ENCODE measurements at places on chromosomes 11 and 22.

GRCh38 chr11:27354359-27354965, 8.6 kb downstream of the CCDC34 start:
- DNase-seq = no peak

DNA sequence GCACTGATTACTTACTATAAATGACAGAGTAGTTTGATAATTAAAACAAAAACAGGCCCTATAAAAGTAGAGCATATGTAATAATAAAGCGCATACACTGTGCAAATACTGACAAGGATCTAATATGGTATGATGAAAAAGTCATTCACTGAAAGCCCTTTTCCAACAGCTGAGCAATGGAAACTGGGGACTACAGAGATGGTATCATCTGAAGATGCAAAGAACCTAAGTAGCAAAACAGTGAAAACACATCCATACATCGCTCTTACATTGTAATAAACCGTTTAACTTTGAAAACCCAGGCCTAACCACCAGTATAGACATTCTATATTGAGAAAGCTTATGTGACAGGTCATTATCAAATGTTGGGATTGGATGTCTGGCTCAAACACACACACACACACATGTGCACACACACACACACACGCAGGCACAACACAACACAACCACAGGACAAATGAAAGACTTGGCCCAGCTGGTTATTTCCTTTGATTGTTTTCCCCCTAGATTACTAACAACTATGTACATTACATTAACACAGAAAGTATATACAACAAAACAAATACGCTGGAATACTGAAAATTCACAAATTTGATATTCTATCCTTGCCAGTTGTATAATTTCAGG, 119.5 kb downstream of the APOL5 start:
- DNase-seq = no peak

DNA sequence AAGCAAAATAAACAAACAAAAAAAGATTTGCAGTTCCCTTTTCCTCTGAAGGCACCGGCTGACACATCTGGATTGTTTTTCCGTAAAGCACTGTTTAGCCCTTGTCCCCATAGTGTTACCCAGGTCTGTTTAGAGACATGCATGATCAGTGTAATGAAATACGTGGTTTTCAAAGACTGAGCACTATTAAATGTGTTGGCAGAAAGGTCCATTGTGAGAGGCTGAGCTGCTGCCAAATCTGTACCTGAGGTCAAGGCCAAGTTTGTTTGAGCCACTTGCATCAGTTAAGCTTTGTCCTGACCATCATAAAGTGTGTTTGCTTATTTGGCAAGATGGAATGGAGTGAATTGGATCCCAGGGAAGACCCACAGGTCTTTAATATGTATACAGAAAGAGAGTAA, 26.3 kb downstream of the CTR9 start:
- DNase-seq = no peak

DNA sequence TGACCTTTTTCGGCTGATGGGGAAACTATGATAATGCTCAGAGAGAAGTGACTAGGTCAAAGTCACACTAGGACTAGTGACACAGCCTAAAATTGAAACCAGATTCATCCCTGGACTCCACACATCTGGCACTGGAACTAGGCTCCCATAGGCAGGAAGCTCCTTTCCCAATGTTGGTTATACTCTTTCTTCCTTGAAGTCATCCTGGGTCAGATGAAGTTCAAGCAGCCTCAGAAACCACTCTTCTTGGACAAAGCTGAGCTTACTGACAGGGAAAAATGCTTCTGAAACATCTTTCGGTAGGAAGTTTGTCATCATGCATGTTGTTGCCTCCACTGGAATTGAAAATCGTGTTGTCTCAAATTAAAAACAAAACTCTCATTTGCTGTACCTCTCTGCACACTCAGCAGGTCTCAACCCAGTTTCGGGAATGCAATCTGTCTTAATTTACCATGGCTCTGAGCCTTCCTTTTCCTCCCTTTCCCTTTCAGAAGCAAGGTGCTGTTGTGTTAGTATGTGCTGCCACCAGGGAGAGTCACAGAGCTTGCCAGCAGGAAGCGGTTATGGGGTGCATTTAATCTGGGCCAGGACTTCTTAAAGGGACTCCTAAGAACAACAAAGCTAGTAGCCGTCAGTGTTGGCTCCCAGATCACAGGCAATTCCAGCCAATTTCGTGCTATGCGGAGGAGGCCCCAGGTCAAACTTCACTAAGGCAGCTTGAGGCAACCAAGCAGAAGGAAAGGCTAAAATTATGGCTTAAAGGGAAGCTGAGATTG, 384.8 kb downstream of the TENM4 start:
- no peak for DNase-seq

- no peak for DNase-seq
These were observed 37.3 kb downstream of the PAMR1 start for GRCh38 chr11:35488117-35488516.

DNA sequence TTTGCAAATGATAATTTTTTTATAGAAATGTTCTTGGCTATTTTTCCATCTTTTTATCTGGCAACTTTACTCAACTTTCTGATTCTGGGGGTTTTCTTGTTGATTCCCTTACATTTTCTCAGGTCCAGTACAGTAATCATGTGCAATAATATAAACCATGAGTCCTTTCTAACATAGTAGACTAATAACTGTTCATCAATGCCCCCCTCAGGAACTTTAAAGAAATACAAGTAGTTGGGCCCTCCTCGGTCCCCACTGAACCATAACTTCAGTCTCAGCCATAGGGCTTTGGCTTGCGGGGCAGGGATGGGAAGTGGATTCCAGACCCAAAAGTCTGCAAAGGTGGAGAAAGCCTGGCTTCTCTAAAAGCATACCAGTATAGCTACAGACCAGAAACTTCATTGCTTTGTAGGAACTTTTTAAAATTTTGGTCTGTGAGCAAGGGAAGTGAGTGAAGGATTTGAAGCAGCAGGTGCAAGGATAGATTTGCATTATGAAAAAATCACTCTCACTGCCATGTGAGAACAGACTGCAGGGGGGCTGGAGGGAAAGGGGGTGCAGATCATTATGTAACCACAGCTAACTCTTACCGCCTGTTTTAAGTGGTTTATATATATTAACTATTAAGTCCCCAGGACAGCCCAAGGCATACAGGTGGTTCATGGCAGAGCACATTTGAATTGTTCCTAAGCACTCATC, 10.4 kb upstream of the TUB start:
- DNase-seq = no peak

DNA sequence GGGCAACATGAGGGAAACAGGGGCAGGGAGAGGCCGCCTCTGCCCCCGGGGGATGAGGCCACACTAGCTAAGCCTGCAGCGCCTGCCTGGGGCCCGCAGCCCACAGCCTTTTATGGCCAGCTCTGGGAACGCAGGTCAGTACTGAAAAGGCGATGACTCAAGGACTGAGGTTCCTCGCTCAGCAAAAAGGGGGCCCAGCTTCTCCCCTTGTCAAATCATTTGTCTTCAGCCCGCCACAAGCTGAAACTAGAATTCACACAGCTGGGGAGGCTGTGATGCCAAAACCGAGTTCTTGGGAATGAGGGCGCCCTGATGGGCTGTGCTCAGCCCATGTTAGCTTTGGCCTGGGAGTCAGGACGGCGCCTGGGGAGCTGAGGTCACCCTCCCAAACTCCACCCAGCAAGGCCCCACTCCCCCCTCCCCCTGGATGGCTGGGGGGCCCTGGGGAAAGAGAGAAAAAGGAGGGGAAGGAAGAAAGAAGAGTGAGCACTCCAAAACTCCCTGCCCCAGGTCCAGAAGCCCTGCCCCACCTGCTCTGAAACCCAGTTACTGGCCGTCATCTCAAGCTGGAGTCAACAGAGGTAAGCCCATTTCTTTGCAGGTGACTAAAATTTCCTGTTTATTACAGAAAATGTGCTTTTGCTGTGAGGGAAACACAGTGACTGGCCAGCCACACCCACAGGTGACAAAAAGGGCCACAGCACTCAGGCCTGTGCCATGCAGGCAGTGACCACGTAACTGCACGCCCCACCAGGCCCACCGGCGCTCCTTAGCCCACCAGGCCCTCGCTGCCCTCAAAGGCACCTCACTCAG, 13.7 kb downstream of the EHD1 start:
- DNase-seq = no peak

DNA sequence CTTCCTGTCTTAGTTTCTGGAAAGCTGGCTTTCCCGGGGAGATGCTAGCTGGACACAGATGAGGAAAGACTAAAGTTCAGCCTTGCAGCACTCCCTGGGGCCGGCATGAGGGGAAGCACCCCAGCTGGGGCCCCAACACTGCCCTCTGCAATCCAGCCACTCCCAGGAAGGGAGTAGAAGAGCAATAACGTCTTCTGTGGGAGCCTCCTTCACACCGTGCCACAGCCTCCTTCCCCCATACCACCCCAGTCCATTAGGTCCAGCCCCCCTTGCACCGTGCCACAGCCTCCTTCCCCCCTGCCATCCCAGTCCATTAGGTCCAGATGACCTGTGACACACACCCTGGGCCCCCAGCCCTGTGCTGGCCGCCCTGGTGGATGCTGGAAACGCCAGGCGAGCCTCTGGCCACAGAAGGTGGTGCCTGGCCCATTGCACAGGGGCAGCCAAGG, 44.1 kb upstream of the PRDM11 start:
- DNase-seq = no peak

DNA sequence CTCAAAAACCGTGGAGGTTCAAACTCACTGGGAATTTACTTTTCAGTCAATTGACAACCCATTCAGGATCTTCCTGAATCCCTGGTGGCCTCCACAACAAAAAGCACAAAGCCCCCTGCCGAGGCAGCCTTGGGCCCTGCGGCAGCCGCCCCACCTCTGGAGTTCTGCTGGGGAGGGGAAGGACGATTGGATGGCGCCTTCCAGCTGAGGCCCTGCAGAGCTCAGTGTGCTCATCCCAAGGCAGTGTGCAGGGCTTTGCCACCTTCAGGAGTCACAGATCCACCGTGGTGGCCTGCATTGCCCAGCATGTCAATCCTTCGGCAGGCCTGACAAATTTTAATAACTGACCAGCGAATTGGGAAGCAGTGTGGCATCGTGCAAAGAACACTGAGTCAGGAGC, 7.4 kb downstream of the ZFTA start:
- DNase-seq = no peak

DNA sequence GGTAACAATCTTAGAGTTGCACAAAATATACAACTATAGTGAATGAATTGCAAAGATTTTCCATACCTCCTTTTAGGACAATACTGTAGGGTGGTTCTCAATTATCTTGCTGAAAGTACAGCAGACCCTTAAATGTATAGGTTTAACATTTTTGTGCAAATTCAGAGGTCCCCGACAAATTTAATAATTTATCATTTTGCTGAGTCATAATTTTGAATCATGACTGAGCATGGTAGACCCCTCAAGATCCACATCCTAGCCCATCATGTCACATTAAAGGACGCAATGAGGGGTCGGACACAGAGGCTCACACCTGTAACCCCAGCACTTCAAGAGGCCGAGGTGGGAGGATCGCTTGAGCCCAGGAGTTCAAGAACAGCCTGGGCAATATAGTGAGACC, 43.5 kb downstream of the OSBP start:
- no peak for DNase-seq

GRCh38 chr11:8717876-8718753, 35.5 kb downstream of the RPL27A start:
- DNase-seq = no peak

GRCh38 chr22:24099666-24100065, 81.6 kb upstream of the SUSD2 start:
- DNase-seq = no peak

GRCh38 chr22:19734837-19735382, 11.6 kb downstream of the GP1BB start:
- no peak for DNase-seq

DNA sequence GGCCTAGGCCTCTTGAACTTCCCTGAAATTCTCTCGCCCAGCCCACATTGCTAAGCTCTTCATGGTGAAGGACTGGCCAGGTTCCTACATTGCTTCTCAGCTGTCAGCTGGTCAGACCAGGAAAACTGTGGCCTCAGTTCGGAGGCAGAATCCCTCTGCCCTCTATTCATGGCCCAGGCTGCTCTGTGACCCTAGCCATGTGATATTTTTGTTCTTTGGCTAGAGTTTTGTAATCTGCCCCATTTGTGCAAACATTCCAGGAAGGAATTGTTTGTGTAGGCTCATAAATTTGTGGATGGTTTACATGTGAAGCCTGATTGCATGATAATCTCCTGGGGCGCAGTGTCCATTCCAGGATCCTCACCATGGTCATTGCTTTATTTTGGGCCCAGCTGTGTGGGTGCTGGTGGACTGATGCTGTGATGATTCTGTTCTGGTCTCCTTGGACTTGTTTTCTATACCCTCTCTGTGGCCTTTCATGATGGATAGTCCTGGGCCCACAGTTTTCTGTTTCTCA, 149.1 kb upstream of the E2F8 start:
- DNase-seq = no peak

DNA sequence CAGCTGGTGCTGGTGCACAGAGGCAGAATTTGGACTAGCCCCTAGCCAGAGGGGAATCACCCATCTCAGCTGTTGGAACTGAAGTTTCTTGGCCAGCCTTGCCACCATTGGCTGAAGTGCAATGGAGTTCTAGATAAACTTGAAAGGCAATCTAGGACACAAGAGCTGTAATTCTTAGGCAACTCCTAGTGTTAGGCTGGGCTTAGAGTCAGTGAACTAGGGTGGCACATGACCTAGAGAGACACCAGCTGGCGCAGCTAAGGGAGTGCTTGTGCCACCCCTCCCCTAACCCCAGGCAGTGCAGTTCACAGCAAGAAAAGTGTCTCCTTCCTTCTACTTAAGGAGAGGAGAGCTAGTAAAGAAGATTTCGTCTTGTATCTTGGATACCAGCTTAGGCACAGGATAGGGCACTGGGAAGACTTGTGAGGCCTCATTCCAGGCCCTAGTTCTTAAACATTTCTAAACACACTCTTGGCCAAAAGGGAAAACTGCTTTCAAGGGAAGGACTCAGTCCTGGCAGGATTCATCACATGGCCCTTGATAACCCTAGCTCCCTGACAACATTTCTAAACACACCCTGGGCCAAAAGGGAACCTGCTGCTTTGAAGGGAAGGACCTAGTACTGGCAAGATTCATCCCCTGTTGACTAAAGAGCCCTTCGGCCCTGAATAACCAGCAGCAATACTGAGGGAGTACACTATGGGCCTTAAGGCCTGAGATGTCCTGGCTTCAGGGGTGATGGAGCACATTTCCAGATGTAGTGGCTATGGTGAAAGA, 53.4 kb downstream of the XRRA1 start:
- DNase-seq = no peak

DNA sequence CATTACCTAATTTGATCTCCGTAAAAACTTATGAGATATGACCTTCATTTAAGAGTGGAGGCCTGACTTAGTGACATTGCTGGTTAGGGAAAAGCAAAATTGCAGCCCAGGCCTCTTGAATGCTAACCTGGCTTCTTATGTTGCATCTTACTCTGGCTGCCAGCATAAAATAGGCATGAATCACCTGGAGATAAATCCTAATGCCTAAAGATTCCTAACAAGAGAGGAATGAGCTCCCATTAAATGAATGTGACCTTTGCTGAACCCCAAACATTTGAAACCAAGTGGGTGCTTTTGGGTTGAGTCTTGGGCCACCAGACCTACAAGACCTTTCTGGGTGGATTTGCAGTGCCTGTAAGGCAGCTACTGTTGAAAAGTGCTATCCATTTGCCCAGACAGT, 1145.6 kb upstream of the TENM4 start:
- DNase-seq = no peak

Data from NCI-H187 (cell line).